ENCODE measurements at places on chromosomes 1 and 21.
A peak's percentile ranks its signal among the peaks of the same experiment; 100 is the strongest.

DNA sequence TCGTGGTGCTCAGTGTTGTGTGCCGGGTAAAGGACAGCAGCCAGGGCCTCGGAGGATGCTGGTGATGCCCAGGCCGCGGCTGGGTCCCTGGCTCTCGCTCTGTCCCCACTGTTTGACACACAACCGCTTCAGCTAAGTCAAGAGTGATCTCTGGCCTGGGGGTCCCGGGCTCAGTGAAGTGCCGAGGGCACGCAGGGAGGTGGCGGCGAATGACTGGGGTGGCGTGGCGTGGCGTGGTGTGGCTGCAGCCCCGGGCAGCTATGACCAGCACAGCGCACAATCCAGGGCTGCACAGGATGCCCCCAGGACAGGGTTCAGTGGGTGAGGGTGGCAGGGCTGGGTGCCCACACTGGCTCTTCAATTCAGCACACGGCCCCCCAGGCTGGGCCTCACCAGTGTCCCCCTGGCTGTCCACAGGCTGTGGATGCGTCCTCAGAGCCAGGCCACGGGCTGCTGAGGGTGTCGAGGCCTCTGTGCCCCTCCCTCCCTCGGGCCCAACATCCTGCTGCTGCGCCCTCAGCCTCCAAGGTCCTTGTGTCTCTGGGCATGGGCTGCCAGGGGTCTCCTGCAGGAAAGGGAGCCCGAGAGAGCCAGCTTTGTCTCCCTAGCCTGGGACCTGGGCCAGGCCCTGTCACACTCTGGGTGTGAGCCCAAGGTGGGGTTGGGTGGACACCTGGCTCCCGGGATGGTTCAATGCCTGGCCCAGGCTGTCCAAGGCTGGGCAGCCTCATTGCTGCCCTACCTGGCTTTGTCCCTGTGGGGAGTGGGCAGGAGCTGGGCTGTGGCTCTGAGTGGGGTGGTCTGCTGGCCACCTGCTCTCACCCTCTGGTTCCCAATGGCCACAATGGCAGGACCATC lies 12.0 kb upstream of the SKI start:
- DNase-seq: no peak

- DNase-seq: no peak
These were observed 26.3 kb upstream of the TRABD2B start for GRCh38 chr1:48023488-48023887.

GRCh38 chr1:180791806-180792205 lies 120.9 kb upstream of the KIAA1614 start:
- no peak for DNase-seq

- no peak for DNase-seq
These were observed 291.1 kb upstream of the NFIA start for GRCh38 chr1:60791226-60791625.

DNA sequence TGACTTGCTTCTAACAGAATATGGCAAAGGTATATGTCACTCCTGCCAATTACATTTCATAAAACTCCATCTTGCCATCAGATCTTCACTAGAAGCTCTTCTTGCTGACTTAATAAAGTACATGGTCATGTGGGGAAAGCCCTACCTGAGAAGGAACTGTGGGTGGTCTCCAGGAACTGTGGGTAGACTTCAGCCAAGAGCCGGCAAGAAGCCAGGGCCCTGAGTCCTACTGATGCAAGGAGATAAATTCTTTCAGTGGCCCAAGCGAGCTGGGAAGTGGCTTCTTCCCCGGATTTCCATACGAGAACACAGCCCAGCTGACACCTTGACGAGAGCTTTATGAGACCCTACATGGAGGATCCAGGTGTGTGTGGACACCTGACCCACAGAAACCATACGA lies 228.7 kb downstream of the SMYD3 start:
- no peak for DNase-seq

DNA sequence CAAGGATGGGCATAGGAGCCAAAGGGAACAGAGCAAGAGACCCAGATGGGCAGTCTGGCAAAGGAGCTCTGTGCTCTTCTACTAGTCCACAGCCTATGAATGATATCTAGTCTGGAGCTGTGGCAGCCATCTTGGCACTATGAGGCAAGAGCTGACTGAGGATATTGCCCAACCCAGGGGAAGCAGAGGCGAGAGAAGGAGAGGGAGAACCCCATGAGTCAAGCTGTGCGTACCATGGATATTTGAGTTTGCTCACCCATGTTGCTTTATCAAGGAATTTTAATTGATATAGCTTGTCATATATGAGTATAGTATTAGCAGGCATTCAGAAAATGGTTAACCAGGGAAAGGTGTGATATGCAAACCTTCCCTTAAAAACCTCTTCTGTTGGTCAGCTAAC lies 420.9 kb downstream of the PRDM2 start:
- no peak for DNase-seq

DNA sequence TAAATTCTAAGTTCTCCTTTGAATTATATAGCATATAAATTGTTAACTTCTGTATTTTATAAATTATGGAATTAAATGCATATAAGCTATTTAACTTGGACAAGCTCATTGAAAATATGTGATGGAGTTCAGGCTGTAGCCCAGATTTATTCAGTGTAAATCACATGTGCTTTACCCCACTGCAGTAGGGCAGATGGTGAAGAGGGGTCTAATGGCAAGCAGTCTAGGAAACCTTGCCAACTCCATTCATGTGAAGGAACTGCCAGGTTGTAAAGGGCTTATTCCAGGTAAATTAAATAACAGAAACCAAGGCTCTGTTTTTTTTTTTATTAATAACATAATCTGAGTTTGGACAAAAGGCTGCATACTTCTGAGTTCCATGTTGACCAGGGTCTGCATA lies 243.2 kb downstream of the NCAM2 start:
- DNase-seq: peak; percentile 45

DNA sequence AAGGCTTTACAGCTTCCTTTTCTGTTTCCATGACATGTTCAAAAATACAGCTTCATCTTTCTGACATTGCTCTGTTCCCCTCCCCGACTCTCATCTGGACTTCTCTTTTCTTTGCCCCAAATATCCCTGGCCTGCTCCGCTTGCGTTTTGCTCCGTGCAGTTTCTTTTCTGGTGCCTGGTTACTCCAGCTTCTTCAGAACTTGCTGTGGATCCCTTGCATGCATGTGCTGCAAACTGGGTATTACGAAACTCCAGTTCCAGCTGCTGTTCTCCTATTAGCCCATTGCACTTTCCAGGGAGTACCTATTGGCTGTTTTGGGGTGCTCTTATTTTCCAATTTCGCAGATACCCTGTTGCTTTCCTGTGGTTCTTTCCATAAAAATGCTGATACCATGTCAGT lies 9.9 kb upstream of the NDC1 start:
- DNase-seq: no peak

GRCh38 chr1:228276901-228277490 lies 69.2 kb downstream of the OBSCN start:
- DNase-seq: peak; percentile 36

DNA sequence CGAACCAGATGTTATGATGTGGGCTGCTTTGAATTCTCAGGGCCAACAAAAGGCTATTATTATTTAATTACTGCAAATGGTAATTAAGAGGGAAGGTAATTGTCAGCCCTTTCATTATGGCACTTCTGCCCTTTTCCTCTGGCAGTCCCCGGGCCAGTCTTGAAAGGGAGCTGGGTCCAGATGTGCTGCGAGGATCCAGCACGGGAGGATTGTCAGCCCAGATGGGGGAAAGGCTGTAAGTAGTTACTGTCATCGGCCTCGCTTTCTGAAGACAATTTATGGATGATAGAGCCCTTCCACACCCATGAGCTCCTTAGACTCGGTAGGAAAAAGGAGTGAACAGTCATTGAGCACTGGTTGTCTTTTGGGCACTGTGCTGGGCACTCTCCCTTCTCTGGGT lies 8.7 kb upstream of the ZNF362 start:
- no peak for DNase-seq

DNA sequence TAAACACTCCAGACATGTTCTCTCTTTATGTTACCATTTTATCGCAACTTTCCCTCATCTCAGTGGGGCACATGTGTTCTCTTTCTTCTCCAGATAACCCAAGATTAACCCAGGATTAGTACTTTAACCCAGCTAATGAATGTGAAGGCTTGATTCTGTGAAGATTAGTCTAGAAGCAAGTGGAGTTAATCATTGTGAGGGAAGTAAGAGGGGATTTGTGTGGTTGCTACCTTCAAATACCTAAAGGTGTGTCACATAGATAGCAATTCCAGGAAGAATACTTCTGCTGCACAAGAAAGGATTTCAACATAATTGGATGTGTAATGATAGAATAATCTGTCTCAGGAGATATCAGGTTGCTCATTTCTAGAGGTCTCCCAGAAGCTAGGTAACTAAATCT lies 327.1 kb downstream of the PBX1 start:
- no peak for DNase-seq

- no peak for DNase-seq
These were observed 201.8 kb upstream of the BRINP3 start for GRCh38 chr1:190679454-190679853.

DNA sequence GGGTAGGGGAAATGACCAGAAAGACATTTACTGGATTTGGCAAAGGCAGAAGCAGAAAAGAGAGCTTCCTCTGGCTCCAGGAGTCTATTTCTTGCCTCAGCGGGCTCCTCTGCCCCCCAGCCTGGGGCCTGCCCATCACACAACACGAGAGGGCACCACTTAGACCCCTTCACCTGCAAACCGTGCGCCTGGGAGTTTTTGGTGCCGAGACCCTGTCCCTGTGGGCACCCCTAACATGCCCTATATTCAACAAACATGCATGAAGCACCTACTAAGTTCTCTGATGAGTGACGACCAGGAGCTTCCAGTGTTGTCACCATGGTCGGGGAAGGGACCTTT lies 18.8 kb downstream of the IL6R start:
- DNase-seq: no peak

DNA sequence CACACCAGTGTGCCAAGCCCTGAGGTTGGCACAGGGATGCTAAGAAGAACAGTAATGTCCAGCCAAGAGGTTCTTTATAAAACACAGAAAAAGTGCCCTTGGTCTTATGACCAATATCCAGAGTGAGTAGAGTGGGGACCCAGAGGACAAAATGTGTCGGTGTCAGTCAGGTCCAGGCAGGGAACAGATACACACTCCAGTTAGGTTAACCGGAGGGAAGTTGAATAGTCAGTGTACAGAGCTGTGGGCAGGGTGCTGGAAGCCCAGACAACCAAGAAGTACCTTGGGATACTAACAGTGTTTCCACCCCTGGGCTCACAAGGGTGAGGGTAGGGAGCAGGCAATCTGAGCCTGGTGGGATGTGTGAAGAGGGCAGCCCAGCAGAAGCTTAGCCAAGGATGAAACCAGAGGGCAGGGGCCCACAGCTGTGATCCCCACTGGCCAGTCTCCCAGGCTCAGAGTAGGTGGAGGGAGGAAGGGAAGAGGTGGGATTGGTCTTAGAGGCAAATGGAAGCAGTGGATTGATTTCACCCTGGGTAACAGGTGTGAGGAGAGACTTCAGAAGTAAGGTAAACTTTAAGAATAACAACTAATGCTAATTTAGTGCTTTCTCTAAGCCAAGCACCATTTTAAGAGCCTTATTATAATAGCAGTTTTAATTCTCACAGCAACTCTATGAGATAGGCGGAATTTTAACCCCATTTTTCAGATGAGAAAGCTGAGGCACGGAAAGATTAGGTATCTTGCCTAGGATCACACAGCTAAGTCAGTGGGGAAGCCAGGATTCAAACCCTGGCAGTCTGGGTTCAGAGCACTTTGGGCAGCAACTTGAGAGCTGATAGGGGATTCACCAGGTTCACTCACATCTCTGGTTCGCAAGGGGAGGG lies 143.4 kb upstream of the HOOK1 start:
- no peak for DNase-seq

DNA sequence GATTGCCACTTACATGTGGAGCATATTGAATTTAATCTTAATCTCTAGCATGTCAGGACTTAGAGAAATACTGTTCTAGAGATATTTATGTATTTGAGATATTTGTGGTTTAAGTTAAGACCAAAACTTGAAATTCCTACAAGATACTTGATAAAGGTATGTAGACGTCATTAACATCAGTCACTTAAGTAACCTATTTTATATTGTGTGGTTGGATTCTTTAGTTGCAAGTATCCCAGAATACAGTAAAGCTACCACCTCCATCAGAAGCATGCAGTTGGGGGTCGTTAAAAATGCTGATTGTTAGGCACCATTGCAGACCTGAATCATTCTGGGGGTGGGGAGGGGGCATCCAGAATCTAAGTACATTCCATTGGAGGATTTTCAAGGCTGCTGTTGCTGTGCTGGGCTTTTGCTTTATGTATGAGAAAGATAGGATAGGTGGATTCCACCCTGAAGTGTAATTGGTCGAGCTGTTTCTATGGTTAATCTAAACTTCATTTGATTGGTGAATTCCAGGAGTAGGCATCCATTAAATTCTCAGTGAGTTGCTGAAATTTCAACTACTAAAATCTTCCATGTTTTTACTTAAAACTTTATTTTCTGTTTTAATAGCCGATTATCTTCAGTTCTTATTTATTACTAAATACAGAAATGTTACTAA lies 4.0 kb downstream of the H3-3A start:
- no peak for DNase-seq

DNA sequence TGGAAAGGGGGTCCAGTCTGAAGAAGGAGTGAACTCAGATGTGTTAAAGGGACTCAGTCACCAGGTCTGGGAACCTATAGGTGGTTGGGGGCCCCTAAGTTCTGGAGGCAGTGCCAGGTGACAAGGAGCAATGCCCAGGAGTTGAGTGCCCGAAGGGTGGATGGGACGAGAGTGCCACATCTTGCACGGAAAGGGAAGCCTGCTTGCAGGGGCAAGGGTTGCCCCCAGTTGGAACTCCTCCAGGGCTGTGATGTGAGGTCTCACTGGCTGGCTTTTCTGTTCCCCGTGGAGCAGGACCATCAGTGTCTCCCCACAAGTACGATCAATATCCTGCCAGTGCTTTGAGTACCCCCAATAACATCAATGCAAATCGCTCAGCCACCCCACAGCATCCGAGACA lies 107.3 kb downstream of the TOMM20 start:
- DNase-seq: no peak

GRCh38 chr1:150957666-150958065 lies 17.0 kb downstream of the CERS2 start:
- DNase-seq: no peak

- no peak for DNase-seq
These were observed 801 bp upstream of the DDAH1 start for GRCh38 chr1:85465786-85466134.

DNA sequence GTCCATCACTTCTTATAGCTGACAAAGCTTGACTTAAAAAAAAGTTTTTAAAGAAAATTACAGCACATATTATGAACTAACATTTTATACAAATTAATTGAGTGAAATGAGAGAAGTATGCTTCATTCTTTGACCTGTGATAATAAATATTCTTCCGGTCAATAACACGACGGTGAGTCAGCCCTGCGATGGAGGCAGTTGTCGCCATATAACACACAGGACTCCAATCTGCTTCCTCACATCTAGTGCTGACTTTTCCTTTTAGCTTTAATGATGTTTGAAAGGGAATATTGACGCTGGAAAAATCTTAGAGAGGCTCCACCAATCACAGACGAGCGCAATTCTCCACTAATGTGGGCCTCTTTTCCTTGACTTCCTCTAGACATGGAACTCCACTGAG lies 166.9 kb upstream of the C1orf21 start:
- no peak for DNase-seq
